ENCODE measurements at places on chromosomes 12 and 14.

GRCh38 chr12:130591736-130592135, 124.4 kb downstream of the RIMBP2 start:
- no peak for DNase-seq

DNA sequence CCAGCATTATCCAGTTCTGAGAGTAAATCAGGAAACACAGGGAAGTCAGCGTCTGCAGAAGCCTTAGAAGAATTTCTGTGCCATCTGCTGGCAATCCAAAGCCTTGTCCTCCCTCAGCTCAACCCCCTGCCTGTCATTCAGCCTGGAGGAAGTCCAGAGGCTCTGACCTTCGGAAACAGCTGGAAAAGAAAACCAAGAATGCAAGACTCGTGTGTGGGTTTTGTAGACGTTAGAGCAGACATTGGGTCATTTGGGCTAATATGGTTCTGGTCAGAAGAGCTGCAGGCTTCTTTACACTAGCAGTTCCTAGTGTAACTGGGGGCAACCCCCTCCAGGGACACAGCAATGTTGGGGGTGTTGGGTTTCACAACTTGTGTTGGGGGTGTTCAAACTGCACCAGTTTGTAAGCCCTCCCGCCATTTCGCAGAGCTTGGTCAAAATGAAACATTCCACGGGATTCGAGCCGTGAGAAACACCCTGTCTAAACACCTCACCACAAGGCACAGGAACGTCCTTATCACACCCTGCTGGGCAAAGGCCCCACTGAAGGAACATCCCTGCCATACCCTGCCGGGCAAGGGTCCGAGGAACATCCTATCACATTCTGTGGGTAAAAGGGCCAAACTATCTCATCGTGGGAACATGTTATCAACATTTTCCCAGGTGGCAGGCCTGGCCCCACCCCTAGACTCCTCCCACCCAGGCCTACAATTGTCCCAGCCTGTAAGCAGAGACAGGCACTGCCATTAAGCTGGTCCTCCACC, 21.0 kb upstream of the SERPINA4 start:
- no peak for DNase-seq

- DNase-seq = no peak
These were observed 23.4 kb upstream of the IPO8 start for GRCh38 chr12:30719060-30719459.

- no peak for DNase-seq
These were observed 27.5 kb downstream of the MDM1 start for GRCh38 chr12:68304626-68305025.

DNA sequence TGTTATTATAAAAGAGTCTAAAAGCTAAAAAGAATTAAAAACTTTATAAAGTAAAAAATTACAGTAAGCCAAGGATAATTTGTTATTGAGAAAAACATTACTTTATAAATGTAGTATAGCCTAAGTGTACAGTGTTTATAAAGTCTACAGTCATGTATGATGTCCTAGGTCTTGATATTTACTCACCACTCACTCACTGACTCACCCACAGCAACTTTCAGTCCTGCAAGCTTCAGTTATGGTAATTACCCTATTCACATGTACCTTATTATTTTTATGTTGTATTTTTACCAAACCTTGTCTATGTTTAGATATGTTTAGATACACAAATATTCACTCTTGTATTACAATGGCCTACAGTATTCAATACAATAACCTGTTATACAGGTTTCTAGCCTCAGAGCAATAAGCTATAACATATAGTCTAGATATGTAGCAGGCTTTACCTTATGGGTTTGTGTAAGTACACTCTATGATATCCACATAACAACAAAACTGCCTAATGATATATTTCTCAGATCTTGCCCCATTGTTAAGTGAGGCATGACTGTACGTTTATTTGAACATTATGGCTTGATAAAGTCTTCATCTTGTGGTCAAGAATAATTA, 113.7 kb upstream of the KITLG start:
- no peak for DNase-seq

DNA sequence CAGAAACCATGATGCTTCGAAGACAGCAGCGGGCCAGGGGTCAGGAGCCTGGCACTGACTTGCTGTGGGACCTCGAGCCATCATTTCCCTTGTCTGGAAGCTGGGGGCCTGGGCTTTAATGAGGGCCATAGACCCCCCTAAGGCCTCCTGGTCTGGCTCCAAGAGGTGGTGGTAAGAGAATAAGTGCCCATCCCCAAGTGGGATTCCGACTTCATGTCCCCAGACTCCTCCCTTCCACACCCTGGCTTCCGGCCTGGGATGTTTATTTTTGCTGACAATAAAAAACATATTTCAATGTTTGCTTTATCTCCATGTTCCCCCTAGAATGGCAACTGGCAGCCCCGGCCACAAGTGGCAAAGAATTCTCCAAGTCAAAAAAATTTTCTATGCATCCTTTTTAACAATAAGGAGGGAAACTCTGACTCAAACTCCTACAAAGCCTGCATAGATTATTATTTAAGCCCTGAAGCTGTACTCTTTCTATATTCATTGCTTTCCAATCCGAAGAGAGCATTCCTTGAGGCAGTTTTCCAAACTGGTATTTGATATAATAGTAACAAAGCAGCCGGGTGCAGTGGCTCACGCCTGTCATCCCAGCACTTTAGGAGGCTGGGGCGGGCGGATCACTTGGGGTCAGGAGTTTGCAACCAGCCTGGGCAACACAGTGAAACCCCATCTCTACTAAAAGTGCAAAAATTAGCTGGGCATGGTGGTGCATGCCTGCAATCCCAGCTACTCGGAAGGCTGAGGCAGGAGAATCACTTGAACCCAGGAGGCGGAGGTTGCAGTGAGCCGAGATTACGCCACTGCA, 84.0 kb downstream of the ITPK1 start:
- DNase-seq = no peak

GRCh38 chr12:51759175-51759574, 89.3 kb downstream of the FIGNL2 start:
- DNase-seq = no peak

DNA sequence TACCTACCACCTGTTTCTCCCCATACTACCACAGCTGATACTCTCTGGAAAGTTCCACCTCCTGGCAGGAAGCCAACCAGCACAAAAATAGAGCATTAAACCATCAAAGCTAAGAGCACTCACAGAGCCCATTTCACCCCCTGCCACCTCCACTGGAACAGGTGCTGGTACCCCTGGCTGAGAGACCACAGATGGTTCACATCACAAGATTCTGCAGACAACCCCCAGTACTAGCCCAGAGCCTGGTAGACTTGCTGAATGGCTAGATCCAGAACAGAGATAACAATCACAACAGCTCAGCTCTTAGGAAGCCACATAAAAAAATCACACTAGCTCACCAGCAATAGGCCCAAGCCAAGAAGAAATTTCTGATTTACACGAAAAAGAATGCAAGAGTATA, 855.2 kb downstream of the FSCB start:
- DNase-seq = peak; percentile 25

GRCh38 chr12:64010069-64010686, 165.7 kb downstream of the SRGAP1 start:
- DNase-seq = no peak

- DNase-seq = no peak
These were observed 542 bp downstream of the PXN start for GRCh38 chr12:120264904-120265472.

Data from NCI-H510A treated with DMSO at 0.1 percent for 48 hours (cell line).